ENCODE measurements at places on chromosomes 16 and 17.

GRCh38 chr16:89257281-89257731 is 39.8 kb downstream of the ZNF778 start:
- peak; percentile 39 for DNase-seq

- DNase-seq, result no peak
These were observed 10.5 kb downstream of the TIMM22 start for GRCh38 chr17:1007310-1008007.

GRCh38 chr16:30641378-30641982 is 9.3 kb upstream of the PRR14 start:
- DNase-seq, result no peak

DNA sequence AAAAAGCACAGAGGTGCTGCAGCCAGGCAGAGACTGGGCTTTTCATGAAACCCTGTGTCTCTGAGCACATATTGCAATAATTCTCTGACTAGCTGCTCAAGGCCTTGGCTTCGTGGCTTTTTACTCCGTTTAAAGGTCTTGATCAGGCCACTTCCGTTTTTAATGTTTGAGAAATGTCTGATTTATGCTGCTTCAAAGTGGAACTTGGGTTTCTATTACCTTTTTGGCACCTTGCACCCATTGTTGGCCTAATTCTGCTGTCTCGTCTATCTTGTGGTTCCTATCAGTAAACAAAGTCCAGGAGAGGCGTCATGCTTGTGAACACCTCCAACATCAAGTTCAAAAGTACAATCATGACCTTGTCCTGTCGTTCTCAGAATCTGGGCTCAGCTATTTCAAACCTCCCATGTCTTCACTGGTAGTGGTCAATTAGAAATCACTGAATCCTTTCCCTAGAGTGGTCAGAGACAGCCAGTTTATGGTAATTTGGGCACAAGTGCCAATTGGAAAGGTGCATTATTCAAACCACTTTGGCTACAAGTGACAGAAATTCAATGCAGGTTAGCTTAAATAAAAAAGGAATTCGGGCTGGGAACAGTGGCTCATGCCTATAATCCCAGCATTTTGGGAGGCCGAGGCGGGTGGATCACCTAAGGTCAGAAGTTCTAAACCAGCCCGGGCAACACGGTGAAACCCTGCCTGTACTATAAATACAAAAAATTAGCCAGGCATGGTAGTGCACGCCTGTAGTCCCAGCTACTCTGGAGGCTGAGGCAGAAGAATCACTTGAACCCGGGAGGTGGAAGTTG is 33.3 kb upstream of the METTL9 start:
- DNase-seq, result peak; percentile 15

DNA sequence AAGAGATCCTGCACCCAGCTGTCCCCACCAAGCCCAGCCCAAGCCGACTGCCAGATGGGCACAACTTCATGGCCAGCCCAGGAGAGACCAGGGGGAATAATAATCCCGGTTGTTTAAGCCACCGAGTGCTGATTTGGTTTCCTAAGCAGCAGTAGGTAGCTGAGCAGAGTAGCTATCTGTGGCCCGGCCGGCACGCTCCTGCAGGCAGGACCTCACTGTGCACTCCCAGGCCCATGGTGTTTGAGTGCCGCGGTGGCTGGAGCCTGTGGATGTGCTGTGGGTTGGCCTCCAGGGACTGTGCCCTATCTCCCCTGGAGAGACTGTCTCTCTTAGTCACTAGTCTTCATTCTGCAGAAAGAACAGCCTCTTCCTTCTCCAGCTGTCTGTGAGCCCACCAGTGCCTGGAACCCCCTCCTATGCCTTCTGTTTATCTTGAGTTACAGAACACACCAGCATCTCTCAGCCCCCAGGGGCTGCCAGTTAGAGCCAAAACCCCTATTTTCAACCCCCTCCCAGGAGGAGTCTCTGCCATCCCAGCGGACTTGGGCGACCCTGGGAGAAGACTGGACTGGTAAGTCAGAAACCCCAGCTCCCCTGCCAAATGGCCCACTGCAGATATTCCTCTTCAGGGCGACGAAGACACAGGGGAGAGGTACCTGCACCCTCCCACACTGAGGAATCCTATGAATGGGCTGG is 152.0 kb downstream of the SDK2 start:
- no peak for DNase-seq

- peak; percentile 78 for DNase-seq
These were observed 206.2 kb downstream of the PRKCB start for GRCh38 chr16:24041834-24042631.
